ENCODE measurements at places on chromosomes 3 and 15. TPM values are rescaled to one million over a fixed set of nuclear protein-coding genes. Genes with fewer than 3 reads are reported as not detected.
A peak's percentile ranks its signal among the peaks of the same experiment; 100 is the strongest.

DNA sequence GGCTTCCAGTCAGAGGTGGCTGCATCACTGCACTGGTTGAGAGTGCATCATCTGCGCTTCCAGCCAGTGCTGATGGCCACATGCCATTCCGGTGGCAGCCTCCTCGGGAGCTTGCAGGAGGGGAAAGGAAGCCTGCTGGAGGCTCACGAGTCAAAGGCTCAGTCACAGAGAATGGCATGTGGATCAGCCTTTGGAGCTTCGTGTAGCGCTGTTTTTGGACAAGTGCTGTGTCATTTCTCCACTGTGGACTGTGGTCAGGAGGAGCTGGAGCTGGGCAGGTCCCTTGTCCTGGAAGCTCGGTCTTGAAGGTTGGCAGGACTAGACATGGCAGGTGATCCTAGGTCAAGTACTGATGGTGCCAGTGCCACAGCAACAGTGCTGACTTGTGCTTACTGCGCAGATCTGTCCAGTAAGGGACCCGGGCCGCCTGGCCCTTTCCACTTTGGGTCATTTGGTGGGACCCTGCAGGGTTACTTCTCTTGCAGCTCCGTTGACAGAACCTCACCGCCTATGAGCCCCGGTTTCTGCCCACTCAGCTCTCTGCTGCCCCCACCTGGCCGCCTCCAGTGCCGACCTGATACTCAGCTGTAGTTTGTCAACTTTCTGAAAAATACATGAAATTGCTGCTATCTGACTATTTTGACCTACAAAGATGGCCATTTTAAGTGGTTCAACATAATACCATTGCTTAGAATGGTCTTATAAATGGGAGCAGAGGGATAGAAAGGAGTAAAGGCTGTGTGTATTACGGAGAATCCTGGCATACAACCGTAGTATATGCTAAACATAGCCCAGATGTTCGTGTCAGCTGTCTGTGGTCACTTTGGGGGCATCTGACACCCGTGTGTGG is 27.6 kb upstream of the TRPM1 start:
- DNase-seq: peak; percentile 67
- H3K4me3 ChIP-seq: no peak overlapping the region
- H3K27ac ChIP-seq: no peak overlapping the region
- H3K36me3 ChIP-seq: no peaks in the 10 kb centered on the region
- no peaks in the 10 kb centered on the region for H3K4me1 ChIP-seq
- H3K27me3 ChIP-seq: no peaks in the 10 kb centered on the region

DNA sequence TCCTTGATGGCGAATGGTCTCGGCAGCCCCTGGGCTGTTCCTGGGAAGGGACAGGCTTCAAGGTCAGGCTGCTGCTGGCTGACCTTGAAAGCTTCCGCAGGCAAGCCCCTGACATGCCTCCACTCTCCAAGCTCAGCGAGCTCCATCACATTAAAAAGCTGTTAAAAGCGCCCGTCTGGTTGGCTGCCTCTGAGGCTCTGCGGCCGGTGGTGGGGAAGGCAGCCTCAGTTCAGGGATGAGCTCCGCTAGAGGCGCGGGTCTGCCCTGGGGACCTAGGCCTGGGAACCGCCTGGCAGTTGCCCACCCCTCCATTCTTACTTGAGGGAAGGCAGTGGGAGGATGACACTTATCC is 103.8 kb downstream of the LINGO1 start:
- no peak overlapping the region for H3K4me3 ChIP-seq
- H3K27me3 ChIP-seq: no peaks in the 10 kb centered on the region
- no peaks in the 10 kb centered on the region for H3K36me3 ChIP-seq
- H3K27ac ChIP-seq: peak overlapping the region; percentile 68

- H3K4me3 ChIP-seq: no peak overlapping the region
- no peaks in the 10 kb centered on the region for H3K4me1 ChIP-seq
- no peaks in the 10 kb centered on the region for H3K36me3 ChIP-seq
- H3K27ac ChIP-seq: no peak overlapping the region
- no peaks in the 10 kb centered on the region for H3K27me3 ChIP-seq
Measured at GRCh38 chr3:151367448-151367847, 17.1 kb downstream of the P2RY12 start.

P3H2 gene
- total RNA-seq: 8.7 TPM

FOXL2 gene
- total RNA-seq: not detected

Measured in heart right ventricle (tissue), 16 donors.